Stimulated activated CD8-positive, alpha-beta memory T cell treated with anti-CD3 and anti-CD28 coated beads, Interleukin-7, amount 100 ng/mL, for 4 hours (primary cell): ENCODE measurements at places on chromosomes 6 and 20.

GRCh38 chr20:40808936-40809335, 119.9 kb upstream of the MAFB start:
- DNase-seq: no peak

DNA sequence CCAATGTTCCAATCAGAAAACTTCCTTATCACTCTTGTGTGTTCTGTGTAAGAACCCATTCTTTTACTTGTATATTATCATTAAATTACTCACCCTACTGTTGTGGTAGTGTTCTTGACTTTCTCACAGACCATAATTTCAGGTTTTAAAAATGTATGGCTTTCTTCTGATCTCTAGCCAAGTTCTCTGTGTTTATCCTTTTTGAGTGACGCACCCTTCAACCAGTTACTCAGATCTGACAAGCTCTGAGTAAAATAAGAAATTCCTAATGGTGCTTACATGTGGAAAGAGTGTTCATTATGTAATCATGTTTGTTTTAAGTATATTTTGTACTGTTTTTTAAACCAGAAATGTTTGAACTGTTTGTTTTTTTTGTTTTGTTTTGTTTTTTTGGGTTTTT, 11.0 kb downstream of the TBPL1 start:
- DNase-seq: no peak

GRCh38 chr6:137093183-137094069, 48.7 kb upstream of the IL20RA start:
- DNase-seq: no peak

- DNase-seq: no peak
Measured at GRCh38 chr20:23140991-23141390, 54.9 kb upstream of the CD93 start.

- DNase-seq: no peak
Measured at GRCh38 chr20:39619271-39619785, 657.2 kb downstream of the DHX35 start.

DNA sequence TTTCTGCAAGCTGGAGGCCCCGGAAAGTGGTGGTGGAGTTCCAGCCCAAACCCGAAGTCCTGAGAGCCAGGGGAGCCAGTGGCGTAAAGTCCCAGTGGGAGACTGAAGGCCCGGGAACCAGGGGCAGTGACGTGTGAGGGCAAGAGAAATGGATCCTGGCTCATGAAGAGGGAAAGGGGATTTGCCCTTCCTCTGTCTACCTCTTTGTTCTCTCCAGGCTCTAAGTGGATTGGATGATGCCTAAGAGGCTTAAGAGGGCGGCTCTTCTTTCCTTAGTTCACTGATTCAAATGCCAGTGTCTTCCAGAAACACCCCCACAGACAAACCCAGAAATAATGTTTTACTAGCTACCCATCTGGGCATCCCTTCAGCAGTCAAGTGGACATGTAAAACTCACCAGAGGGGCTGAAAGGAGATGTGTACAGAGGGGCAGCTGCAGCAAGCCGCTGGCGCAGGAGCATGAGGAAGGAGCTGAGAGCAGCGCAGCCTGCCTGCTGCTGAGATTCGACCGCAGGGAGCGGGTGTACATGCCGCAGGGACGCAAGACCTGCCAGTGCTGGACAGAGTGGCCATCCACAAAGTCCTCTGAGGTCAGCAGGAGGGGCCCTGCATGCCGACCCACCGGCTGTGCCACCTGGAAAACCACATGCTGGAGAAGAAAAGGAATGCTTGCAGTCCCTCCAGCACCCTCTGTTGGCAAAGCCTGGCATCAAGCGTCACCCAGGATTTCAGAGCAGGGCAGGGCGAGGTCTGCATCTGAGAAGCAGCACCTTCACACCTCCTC, 29.5 kb downstream of the CDYL start:
- DNase-seq: no peak

- no peak for DNase-seq
Measured at GRCh38 chr20:64025826-64026412, 10.1 kb upstream of the C20orf204 start.
